ENCODE measurements at places on chromosomes 12 and 14.

DNA sequence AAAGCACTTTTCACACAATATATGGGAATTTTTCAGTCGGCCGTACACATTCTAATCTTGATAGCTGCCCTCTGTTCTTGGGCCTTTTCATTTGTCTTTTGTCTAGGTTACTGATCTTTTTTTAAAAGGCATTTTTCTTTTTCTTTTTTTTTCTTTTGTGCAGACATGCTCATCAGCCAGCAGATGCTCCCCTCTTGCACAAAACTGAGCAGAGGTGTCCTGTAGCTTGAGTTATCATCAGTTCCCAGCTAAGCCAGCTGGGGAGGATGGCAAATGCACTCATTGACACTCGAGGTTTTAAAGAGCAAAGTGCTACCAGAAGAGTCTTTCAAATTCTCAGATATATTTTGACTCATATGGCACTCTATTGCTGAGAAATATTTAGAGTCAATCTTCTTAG, 913.9 kb upstream of the SEL1L start:
- DNase-seq, result no peak

DNA sequence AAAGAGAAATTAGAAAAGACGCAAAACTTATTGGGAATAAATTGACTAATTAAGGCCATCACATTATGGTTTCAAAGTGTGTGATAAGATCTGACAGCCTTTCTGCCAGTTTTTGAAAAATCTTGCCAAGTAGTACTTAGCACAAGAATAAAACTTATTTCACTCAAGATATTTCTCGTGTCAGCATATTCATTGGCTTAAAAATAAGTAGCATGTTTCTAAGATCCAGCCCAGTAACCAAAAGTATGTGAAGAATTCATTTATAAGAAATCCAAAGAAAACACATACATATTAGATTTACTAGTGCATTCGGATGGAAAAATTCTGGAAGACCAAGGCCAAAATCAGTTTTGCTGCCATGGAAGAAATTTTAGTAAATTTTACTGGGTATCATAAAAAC, 1135.0 kb downstream of the GALC start:
- no peak for DNase-seq

- DNase-seq, result no peak
Measured at GRCh38 chr14:78153064-78153341, 17.2 kb upstream of the NRXN3 start.

GRCh38 chr12:93670104-93670503, 7.1 kb upstream of the CRADD start:
- no peak for DNase-seq

DNA sequence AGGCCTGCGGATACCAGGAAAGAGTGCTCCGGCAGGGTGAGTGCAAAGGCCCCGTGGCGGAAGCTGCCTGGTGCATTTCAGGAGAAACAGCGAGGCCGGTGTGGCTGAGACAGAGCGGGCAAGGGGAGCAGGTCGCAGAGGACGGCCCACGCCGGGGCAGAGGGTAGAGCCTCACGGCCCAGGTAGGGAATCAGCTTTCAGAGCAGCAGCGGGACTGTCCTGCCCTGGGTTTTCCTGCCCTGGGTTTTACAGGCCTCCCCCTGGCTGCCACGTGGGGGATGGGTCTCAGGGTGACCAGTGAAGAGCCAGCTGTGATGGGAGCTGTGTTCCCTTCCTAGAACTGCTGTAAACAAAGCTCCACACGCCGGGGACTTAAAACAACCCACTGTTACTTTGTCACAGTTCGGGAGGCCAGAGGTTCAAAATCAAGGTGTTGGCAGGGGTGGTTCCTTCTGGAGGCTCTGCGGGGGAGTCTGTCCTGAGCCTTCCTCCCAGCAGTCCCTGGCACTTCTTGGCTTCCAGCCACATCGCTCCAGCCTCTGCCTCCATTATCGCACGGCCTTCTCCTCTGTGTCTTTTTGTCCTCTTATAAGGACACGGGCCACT, 10.4 kb downstream of the NCOR2 start:
- no peak for DNase-seq

GRCh38 chr14:30277268-30277667, 281.7 kb upstream of the G2E3 start:
- no peak for DNase-seq

DNA sequence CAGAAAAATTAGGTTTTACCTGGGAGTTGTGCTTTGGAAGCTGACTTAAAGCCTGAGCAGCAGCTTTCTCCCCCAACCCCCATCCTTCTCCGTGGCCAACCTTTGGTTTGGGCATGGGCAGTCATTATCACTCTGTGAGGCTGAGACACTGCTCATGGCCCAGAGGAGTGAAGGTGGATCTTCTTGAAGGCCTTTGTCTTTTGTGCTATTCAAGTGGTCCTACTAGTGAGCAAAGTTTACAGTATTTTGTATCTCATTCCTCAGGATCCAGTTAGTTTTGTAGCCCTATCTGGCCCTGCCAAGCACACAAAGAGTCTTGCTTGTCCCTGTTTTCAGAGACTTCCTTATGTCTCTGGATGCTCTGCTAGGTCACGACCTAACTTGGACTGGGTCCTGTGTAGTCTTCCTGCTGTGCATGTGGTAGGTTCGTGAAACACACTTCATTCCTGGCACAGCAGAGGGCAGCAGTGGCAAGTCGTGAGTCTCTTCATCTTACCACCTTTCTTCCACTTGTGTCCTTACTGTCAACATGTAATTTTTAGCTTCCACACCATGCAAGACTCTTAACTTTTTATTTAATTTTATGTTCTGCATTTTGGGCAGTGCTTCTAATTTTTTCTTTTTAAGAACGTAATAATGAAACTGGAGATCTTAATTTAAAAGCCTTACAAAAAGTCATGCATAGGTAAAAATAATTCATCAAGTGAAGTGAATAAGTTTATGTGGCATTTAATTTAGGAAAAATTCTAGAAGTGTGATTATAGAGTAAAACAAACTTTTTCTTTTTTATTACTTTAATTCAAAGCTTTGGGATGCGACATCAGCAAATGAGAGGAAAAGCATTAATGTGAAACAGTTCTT, 53.7 kb downstream of the APAF1 start:
- peak; percentile 34 for DNase-seq

DNA sequence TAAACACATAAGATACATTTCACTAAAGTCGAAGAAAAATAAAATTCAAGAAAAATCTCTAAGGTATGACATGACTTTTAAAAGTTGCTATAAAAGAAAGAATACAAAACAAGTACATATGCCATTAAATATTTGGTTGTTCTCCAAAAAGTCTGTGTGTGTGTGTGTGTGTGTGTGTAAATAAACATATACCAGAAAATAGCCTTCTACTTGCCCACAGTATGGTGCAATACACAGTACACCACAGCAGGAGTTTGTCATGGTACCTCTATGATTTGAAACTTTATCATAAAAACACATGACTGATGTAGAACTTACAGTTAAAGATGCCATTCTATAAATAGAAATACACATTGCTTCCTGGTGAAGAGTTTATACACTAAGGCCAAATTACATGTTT, 692.7 kb upstream of the MGAT4C start:
- DNase-seq, result no peak

GRCh38 chr12:113332688-113333417, 2.1 kb downstream of the SLC8B1 start:
- DNase-seq, result no peak

GRCh38 chr12:16588812-16589211, 17.1 kb downstream of the LMO3 start:
- DNase-seq, result no peak

GRCh38 chr12:42588524-42589464, 752 bp downstream of the PRICKLE1 start:
- no peak for DNase-seq

DNA sequence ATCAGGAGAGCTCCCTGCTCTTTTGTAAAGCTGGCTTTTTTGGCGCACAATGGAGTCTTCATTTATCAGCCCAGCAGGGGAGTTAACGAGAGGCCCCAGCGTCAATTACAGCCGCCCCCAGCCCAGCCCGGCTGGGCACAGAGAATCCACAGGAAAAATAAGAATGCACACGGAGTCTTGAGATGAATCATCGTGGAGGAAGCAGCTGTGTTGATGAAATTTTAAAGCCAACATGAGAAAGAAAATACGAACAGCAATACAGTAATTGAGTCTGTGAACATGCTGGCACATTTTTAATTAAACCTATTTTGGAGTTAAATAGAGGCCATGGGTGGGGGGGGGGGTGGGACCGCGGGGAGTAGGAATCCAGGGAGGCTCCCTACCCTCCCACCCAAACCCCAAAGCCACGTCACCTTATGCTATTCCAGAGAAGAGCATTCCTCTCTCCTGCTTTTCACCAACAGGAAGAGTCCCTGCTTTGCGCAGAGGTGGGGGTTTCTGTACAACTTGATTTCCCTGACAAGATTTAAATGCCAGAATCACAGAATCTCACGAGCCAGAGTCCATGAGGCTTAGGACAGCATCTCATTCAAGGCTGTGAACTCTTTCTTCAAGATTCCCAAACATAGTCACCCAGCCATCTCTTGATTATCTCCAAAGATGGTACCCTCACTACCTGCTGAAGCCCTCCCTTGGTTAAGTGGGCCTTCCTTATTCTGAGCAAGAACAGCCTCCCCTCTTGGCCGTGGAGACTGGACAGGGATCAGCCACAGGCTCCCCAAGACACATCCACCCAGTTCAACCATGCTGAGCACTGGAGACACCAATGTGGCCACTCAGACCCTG, 50.3 kb downstream of the CCNK start:
- no peak for DNase-seq

DNA sequence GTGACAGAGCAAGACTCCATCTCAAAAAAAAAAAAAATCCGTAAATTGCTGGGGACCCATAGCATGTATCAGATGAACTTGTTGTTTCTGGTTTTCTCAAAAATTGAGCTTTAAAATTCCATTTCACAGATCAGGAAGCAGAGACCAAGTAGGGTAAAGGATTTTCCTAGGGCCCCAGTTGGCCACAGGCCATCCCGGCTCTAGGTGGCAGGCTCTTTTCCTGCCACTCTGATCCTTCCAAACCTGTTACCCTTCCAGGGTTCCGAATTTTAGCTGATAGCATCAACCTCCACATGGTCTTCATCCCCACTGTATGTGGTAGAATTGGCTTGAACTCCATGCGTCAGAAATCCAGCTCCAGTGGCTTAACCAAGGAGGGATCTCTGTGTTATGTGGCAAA, 36.1 kb upstream of the BDKRB2 start:
- no peak for DNase-seq

- DNase-seq, result no peak
Measured at GRCh38 chr14:102805371-102805891, 28.2 kb downstream of the TRAF3 start.

DNA sequence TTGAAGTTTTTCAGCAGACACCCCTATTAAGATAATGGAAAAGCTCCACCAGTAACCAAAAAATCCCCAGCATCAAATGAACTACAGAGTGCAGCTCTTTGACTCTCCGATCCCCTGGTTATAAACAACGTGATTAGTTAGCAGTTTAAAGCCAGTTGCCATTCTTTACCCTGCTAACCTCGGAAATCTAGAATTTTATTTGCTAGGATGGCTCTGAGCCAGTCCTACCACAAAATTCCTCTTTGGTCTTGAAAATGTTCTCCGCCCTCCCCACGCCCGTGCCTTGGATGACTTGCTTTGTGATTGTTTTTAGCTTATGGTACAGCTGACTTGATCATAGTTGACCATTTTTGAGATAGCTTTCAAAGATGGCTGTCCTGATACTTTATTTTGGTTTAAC, 1.2 kb downstream of the KLHDC2 start:
- DNase-seq, result peak; percentile 39

DNA sequence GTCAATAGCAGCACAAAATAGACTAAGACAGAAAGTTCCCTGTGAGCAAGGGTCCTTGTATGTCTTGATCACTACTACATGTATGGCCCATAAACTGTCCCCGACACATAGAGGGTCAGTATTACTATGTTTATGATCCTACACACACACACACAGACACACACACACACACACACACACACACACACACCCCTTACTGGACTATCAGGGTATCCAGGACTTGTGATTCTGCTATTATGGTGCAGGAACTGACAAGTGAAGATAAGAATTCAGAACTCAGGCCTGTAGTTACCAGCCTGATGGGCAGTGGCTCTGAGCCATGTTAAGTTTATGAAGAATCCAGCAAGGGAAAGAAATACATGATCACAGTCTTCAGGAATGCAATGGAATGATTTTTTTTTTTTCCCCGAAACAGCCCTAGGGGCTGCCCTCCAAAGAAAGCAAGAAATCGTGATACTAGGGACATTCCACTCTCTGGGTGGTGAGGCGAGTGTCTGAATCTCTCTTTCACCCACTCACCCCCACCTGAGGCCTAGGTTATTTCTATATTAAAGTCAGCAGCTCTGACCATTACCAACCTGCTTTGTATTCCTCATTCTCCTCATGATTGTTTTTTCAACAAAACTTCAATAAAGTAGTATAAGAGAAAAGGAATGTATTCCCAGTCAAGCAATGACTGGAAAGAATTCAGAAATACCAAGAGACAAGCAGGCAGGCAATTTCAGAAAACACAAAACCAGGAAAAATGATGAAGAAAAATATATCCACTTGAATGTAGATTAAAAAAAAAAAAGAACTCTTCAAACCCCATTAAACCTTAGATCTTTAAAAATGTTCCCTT, 105.8 kb downstream of the AVPR1A start:
- DNase-seq, result peak; percentile 15

GRCh38 chr14:55580470-55581341, 699 bp downstream of the KTN1 start:
- no peak for DNase-seq

- no peak for DNase-seq
Measured at GRCh38 chr12:76680940-76681339, 83.0 kb upstream of the ZDHHC17 start.

DNA sequence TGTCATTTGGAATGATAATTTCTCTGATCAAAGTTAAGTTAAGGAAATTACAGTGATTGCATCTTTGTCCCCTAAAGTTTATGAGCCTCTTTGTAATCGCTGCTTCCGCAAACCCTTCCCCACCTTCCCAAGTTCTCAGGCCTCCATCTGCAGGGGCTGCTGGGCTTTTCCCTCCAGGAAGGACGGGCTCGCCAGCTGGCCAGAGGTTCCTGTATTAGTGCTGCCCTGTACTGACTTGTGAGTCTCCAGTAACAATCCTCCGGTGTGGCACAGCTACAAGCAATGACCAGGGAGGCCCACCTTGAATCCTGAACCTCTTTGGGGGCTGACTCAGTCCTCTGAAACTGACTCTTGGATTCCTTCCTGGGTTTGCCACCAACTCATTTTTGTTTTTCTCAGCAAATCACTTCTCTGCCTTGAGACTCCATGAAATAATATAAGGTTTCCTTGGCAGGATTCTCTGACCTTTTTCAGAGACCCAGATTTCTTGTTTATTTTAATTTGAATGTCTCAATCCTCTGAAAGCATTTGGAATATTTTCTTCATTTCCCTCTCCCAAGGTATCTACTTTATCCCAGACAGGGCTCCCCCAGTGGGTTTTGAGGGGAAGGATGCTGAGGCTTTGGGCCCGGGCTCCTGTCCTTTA, 398.6 kb downstream of the ZFP36L1 start:
- no peak for DNase-seq

- no peak for DNase-seq
Measured at GRCh38 chr14:55450124-55450523, 9.7 kb upstream of the TBPL2 start.

GRCh38 chr12:131167334-131167733, 213.6 kb downstream of the ADGRD1 start:
- no peak for DNase-seq
